Lung (tissue), 17 donors: ENCODE measurements at places on chromosomes 7 and 10.

GRCh38 chr7:108012499-108013430, 9.8 kb upstream of the LAMB1 start:
- no peak for DNase-seq

- DNase-seq = no peak
Measured at GRCh38 chr7:128743112-128743772, 4.1 kb downstream of the CALU start.

GRCh38 chr10:127262606-127263005, 66.2 kb upstream of the INSYN2A start:
- DNase-seq = no peak

- DNase-seq = peak; percentile 62
Measured at GRCh38 chr7:28536259-28536658, 123.9 kb downstream of the CREB5 start.

DNA sequence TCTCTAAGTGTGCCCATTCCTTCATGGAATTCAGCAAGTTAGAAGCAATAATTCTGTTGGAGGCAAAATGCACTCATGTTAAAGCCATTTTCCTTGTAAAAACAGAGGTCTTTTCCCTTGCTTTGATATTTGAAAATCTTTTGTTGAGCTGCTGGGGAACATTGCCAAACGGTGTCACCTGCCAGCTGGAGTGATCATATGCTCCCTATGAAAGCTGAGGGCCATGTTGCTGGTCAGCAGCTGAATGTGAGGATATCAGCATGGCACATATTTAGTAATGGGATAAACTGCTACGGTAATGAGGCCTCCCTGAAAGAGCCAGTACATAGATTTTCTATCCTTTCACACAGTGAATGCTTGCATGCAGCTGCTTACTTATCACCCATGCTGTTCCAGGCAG, 224.3 kb downstream of the THSD7A start:
- DNase-seq = peak; percentile 18

GRCh38 chr7:117274951-117275350, 47.9 kb downstream of the WNT2 start:
- DNase-seq = no peak

GRCh38 chr7:78479348-78479747, 680.8 kb downstream of the PHTF2 start:
- DNase-seq = no peak

- DNase-seq = no peak
Measured at GRCh38 chr7:130274983-130275591, 8.4 kb downstream of the CPA2 start.

DNA sequence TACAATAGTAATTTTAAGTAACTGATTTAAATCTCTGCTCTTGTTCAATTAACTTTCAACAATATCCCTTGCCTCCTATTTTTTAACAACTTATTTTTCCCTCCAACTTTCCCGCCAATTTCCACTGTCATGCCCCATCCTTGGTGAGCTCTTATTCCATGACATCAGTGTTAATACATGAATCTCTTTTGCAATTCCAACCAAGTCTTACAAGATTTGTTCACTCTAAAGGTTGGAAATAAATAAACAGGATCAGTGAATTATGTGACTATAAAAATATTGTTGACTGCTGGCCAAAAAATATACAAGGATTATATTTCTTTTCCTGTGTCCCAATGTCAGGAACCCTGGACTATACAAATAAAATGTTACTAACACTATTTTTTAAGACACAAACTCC, 21.0 kb upstream of the AGMO start:
- DNase-seq = no peak

DNA sequence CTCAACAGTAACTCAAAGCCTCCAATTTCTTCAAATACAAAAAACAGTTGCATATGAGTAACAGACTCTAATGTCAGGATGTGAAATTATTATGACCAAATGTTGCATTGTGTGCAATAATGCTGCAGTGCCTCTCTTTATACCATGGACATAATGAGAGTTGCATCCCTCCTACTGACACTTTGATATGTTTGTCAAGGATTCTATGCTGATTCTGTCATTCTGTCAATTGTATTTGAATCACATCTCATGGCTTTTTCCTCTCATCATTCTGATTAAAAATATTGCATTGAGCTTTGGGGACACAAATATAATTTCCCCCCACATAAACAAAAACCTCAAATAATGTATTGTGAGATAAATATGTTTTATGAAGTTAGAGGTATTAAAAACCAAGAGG, 84.6 kb upstream of the SGCE start:
- DNase-seq = no peak

DNA sequence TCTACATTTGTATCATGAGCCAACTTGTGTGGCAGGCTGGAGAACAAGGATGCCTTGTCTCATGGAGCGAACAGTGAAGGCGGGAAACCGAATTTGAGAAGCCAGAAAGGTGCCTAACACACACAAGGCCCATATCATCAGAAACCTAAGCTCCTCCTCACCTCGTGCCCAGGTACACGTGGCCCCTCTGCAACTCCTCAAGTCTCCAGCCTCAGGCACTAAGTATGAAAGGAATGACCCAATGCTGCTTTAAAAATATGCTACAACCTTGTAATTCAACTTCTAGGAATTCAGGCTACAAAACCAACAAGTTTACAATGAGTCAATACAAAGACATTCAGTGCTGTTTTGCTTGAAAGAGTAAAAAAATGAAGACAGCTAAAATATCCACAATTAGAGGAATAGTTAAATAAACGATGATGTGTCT, 95.7 kb downstream of the CDK6 start:
- peak; percentile 45 for DNase-seq

GRCh38 chr10:85170026-85170425, 841.6 kb downstream of the CCSER2 start:
- peak; percentile 32 for DNase-seq

DNA sequence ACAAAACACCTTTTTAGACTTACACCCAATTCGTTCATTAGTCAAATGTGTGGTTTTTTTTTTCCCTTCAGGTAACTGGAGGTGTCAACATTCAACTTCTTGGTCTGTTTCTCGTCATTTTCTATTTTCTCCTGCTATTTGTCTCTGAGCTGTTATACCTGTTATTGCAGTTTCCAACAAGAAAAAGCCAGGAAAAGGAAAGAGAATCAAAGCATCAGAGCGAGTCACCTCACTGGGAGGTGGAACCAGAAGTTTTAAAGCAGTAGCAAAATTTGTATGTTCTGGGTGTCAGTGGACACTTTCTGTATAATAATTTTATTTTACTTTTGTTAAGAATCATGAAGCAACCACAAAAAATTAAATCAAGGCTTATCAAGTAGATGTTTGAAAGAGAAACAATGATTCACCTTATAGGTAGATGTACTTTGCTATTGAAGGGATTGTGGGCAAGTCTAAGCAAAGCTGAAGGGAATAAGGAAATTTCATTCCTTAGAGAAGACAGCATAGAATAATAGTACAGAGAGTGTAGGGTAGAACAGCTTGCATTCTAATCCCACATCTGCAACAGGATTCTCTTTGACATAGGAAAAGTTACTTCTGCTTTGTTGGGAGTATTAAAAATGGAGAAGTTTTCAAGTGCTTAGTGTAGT, 675.8 kb downstream of the PCDH15 start:
- DNase-seq = no peak

- DNase-seq = no peak
Measured at GRCh38 chr10:86960003-86960862, 1.8 kb downstream of the SNCG start.

DNA sequence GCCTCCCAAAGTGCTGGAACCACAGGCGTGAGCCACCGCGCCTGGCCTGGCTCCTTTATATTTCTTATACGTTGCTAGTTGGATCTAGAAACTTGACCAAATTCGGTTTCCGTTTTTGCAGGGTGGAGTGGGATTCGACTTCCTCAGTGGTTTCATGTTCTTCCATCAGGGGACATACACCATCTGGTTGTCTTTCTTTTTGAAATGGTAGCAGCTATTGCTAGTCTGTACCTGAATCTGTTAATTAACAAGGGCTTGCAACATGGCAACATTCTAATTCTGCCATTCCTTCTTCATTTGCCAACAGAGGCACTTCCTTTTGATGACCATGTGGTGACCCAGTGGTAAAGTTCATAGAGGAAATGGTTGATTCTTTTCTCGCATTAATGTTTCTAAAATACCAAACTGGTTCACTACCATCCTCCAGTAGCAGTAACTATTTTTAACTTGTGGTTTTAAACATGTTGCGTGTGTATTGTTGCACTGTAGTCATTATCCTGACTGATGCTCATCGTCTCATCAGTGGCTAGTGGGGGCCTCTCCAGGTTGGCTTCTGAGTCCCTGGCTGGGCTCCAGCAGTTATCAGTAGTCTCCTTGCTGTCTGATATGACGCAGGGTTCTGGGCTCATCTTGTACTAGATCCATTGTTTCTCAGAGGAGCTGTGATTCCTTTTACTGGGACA, 159.2 kb downstream of the RGS10 start:
- DNase-seq = no peak

- DNase-seq = no peak
Measured at GRCh38 chr7:150746921-150747320, 9.7 kb downstream of the GIMAP5 start.

DNA sequence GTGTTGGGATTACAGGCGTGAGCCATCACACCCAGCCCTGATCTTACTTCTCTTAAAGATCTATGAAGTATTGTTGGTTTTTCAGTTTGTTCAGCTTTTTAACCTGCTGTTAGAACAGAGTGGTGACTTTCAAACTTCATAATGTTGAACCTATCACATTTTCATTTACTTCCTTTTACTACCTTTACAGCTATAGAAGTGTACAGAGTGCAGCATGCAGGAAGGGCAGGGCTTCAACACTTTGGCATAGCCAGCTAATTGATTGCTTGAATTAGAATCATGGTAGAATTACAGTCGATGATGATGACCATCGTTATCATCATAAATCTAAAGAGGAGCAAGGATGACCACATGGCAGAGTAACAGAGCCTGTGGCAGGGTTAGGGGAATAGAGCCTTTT, 55.5 kb downstream of the AOAH start:
- DNase-seq = no peak

- no peak for DNase-seq
Measured at GRCh38 chr10:129936923-129937300, 27.2 kb downstream of the EBF3 start.

DNA sequence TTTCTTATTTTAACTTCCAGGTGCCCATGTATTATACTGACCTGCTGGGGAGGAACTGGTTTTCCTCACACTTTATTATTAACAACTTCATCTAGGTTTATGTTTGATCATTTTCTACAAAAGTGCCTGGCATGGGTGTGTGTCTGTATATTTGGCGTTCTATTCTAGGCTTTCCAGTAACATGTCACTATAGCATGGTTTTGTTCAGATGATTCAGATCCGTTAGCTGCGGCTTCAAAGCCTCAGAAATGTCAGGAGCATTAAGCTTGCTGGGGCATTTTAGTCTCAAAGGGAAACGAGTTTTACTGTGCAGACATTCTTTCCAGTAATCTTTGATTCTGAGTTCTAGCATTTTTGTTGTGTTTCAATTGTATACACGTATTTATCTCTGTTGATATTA, 2.3 kb downstream of the INPP5A start:
- no peak for DNase-seq

DNA sequence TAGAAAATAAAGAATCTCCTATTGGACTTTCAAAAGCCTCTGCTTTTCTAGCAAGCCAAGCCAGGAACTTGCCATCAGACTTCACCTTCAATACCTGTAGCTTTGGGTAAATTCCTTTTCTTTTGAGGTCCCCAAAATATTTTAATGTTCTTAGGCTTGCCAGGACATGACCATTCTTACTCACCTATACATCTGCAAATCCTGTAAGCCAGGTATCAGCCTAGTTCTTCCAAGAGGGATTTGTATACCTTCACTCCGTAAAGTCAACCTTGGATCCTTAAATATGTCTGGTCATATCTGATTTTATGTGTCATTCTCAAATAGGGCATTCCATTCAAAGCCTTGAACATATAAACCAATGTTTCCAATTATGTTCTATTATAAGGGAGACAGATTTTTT, 210.6 kb upstream of the CELF2 start:
- DNase-seq = no peak

GRCh38 chr10:101388676-101389276, 34.8 kb downstream of the BTRC start:
- no peak for DNase-seq

- no peak for DNase-seq
Measured at GRCh38 chr10:66228887-66229286, 696.9 kb upstream of the LRRTM3 start.

DNA sequence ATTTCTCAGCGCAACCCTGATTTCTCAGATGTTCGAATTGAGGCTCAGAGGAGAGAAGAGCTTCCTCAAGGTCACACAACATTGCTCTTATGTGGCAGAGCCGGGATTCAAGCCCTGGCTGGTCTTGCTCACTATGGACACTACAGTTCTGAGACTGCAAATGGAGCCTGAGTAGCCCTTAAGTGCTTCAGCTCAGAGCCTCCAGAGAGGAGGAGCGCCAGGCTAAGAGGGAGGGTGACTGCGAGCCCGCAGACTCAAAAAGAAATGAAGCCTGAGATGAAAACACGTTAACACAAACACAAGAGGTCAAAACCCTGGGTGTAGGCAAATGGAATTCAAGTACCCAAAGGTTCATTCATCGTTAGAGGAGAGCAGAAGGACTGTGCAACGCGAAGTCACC, 13.9 kb downstream of the ARHGAP22 start:
- DNase-seq = peak; percentile 25

DNA sequence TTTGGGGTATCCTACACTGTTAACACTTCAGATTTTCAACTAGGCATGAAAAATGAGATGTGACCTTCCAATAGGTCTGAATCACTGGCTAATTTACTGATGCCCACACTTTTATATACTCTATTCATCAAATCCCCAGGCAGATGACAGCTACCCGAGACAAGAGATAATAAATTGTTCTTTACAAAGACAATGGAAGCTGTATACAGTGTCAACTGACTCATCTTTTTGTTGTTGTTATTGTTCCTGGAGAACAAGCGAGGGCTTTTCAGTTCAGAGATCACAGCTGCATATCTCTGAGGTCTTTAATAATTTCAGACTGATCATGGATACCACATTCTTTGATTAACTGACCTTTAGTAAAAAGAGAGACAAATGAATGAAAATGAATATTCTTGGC, 228.9 kb downstream of the SDHAF3 start:
- DNase-seq = no peak

GRCh38 chr10:61024856-61025201, 80.8 kb upstream of the RHOBTB1 start:
- peak; percentile 47 for DNase-seq

GRCh38 chr10:79084012-79084971, 15.5 kb downstream of the ZMIZ1 start:
- DNase-seq = peak; percentile 94

DNA sequence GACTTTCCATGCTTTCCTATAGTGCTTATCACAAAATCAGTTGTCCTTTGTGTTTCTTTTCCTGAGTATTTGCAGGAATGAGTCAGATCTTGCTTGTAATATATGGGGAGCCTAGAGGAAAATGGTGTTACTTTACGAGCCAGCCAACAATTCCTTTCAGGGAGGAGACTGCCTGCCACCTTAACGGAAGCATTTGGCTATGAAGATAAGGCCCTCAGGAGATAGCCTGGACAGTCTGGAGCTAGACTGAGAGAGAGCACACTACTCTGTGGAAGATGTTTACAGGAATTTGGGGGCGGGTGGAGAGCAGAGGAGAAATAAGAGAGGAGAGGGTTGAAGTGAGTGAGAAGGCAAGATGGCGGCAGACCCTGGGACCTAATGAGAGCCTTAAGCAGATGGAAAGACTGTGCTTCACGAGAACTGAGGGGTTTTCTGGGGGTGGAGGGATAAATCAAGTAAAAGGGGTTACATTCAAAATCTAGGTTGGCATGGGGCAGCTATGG, 126.3 kb downstream of the SNX10 start:
- DNase-seq = no peak

GRCh38 chr7:22296916-22297315, 60.0 kb downstream of the RAPGEF5 start:
- DNase-seq = no peak

GRCh38 chr10:47035171-47035818, 124.1 kb downstream of the PTPN20 start:
- DNase-seq = no peak
